AG10803 (cell line): ENCODE measurements at places on chromosomes 16 and 17.

DNA sequence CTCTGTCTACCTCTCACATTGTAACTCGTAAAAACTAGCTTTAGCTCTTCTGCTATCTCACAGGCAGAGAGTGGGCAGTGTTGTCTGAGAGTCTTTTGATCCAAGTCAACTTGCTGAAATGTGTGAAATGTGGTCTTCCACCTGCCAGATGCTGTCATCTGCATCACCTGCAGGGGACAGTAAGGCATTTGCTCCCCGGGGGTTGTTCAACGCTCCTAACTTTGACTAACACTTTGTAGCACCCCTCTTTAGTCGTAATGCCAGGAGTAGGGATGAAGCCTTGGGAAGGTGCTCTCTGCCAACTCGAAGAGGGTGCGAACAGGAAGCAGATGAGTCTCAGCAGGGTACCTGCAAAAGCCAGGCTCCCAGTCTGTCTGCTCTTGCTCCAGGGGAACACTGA lies 36.1 kb downstream of the SNX11 start:
- no peak for DNase-seq

- peak; percentile 95 for DNase-seq
Observed at GRCh38 chr16:69917739-69918138, 33.4 kb upstream of the CLEC18A start.

DNA sequence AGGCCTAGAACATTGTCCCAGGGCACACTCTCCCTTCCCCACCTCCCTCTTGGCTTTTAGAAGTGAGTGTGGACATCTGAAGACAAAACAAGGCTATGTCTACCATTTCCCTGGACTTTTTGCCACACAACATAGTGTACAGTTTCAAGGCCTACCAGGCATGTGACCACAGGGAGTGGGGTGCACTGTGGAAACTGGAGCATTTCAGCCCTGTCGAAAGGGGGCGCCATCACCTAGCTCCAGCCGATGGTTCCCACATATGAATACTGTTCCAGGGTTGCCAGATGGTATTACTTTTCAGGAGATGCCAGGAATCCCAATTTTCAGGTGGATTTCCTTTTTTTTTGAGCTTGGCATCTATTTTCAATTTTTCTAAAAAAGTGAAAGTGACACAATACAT lies 140.7 kb downstream of the KATNIP start:
- peak; percentile 23 for DNase-seq

GRCh38 chr17:42819939-42820535 lies 4.0 kb downstream of the BECN1 start:
- DNase-seq, result peak; percentile 38

GRCh38 chr17:1653735-1654134 lies 4.1 kb upstream of the RILP start:
- DNase-seq, result no peak

DNA sequence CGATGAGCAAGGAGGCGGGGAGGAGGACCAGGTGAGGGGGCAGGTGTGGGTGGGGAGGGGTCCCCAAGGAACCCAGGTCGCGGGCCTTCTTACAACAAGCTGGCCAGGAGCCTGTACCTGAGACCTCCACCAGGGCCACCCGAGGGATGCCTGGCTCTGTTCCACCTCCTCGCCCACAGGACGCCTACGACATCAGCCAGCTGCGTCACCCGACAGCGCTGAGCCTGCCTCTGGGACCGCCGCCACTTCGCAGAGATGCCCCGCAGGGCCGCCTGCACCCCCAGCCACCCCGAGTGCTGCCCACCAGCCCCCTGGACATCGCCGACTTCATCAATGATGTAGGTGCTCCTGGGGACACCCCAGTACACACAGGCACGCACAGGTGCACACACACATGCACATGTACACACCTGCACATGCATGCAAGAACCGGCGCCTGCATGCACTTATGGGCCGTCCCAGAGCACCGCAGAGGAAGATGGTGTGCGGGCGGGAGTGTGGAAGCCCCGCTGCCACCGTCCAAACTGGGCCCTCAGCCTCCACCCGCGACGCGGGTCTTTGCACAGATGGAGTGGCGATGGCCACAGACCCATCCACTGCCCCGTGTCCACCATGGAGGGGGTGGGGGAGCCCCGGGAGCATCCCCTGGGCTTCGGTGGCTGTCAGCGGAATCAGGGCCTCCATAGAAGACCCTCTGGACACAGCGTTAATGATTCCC lies 6.6 kb downstream of the SLC22A31 start:
- DNase-seq, result no peak

GRCh38 chr17:81258292-81258691 lies 19.2 kb downstream of the NDUFAF8 start:
- DNase-seq, result no peak

DNA sequence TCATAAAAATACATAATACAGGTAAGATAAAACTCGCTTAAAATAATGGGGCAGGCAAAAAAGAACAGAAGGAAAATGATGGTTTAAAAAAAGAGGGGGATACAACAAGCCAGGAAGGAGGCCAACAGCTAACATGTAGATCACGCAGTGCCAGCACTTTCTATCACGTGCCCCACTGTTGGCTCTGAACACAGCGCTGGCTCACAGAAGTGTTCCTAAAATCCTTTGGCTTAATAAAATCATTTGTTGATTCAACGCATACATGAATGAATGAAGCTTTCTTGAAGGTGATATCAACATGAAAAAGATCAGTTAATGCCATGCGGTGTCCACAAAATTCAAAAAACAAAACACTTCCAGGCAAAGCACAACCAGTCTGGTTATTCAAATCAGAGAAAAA lies 8.5 kb downstream of the ITGAE start:
- DNase-seq, result no peak

DNA sequence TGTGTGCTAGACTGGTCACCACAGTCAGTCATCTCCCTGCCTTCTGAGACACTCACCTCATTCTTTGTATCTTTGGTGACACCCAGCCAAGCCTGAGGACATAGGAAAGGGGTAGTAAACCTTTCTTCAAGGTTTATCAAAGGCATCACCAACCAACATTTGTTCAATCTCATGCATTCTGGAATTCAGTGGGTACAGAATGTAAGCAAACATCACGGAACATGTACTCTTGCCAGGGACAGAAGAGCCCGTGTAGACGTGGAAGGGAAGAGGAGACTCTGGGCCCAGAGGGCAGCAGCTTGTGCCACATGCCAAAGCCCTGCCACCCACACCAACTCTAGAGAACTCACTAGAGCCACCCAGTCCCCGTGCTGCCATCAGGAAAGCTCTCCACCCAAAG lies 4.4 kb downstream of the CACNG4 start:
- no peak for DNase-seq

DNA sequence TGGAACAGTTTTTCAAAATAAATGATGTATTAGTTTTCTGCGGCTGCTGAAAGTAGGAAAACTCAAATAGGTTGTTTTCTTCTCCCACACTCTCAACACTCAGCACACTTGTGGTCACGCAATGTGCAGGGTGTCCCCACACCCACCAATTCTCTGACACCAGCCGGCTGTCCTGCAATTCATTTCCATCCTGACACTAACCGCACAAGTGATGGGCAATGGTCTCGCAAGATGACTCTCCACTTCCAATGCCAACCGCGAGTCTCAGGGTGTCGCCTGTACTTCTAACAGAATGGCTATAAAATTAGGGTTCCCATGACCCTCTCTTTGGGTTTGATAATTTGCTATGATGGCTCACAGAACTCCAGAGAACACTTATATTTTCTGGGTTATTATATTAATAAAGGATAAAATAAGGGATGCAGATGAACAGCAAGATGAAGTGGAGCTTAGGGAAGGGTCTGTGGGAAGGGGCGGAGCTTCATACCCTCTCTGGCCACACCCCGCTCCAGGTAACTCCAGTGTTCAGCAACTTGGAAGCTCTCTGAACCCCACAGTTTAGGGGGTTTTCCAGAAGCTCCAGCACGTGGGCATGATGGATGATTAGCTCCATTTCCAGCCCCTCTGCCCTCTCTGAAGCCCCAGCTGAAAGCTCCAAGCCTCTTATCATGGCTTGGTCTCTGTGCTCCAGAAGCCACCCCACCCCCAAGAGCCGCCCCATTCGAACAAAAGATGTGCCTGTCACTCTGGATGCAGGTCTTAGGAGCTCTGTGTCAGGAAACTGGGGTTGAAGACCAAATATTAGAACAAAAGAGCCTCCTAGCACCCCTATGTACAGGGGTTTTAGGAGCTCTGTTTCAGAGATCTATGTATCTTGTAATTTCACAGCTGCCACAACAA lies 19.8 kb downstream of the TAF1C start:
- no peak for DNase-seq

DNA sequence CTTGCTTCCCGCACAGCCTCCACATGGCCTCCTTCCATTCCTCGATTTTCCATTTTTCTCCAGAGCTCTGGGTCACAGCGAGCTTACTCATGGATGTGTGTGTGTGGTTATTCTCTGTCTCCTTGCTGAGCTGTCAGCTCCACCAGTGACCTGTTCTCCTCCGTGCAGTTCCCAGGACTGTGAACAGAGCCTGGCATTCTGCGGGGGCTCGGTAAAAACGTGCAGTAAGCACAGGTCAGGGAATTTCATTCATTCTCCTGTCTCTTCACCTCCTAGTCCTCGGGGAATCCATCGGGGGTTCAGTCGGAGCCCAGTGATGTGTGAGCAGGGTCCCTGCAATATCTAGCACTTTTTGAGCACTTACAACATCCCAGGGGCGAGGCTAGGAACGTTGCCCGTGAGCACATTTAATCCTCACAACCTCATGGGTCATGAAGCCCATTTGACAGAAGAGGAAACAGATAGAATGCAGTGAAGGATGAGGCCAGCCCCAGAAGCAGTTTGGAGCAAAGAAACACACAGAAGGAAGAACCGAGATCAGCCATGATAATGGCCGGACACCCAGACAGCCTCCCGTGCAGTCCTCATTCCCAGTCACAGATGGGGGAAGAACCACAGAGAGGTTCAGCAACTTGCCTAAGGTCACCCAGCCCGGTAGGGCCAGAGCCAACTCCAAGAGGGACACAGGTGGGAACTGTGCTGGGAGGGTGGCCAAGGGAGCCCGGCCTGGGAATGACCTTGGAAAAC lies 183.2 kb upstream of the GSE1 start:
- DNase-seq, result no peak

DNA sequence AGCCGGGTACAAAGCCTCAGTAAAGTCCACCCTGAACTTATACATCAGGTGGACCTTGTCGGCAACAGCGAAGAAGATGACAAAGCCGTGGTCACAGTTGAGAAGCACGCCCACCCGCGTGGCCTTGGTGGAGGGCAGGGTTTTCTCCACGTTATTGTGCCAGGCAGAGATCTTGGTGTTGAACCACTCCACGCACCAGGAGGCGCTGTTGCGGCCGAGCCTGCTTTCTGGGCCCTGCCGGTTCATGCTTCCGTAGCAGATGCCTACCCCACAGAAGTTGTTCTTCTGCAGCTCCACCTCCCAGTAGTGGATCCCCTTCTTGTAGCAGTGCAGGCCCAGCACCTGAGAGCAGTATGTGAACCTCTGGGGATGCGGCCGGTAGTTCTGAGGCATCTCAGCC lies 22.1 kb downstream of the TRIM25 start:
- DNase-seq, result no peak

DNA sequence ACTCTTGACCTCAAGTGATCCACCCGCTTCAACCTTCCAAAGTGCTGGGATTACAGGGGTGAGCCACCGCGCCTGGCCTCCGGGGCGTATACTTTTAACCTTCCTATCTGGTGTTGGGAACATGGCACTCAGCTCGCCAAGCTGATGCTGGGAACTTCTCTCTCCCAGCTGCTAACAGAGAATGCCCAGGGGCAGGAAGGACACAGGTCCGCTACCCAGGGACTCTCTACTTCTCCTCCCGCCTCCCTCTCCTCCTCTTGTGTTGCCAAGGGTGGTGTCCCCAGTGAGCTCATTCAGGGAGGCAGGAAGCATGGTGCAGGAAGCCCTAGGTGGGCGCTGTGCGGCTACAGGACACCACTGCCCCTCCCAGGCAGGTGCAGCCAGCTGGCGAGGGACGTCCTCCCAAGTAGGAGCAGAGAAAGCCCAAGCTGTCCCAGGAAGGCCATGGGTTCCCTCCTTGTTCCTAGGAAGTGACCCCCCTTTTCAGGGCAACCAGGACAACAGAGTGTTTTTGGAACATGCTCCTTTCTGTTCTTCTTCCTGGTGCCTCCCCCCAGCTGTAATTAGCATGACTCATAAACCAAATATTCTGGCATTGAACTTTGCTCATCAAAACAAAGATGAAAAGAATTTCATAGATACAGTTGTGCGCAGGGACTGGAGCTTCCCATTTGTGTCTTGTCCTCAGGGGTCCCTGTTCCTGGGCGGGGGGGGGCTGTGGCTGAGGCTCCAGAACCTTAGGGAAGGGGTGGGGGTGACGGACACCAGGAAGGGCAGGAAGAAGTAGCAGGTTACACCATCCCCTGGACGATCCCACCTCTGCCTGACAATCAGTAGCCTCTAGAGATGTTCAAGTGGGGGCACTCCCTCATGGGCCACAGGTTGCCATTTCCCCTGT lies 2.7 kb downstream of the C1QTNF1 start:
- peak; percentile 78 for DNase-seq

- peak; percentile 44 for DNase-seq
Observed at GRCh38 chr16:21603928-21604327, 4.6 kb downstream of the METTL9 start.

DNA sequence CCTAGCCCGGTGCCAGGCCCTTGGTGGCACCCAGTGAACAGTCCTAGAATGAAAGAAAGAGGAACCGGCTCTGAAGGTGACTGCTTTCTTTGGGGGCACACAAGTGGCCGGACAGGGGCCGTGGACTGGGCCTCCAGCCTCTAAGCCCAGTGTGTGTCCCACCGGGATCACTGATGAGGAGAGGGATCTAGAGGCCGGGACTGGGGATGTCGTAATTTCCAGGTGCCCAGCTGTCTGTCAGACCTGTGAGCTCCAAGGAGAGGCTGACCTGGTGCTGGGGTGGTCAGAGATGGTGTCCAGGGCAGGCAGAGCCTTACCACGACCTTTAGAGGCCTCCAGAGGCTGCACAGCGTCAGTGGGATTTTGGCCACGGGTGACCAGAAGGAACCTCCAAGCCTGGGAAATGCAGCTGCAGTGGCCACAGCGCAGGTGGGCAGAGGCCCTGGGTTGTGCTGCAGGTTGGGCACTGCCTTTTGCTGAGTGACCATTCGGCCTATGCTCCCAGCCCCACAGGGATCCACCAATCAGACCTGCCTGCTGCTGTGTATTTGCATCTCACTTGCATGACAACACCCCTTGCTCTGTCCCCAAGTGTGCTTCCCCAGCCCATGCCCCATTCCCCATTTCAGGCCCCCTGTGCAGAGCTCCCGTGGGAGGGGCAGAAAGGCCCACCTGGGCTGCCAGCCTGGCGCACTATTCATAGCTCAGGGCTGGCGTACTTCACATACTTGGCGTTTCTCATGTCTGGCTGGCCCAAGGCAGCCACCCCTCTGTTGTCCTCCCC lies 12.5 kb downstream of the ARHGAP23 start:
- no peak for DNase-seq

- DNase-seq, result peak; percentile 81
Observed at GRCh38 chr17:82866590-82867191, 26.9 kb upstream of the ZNF750 start.
